ENCODE measurements at places on chromosomes 1 and 21.

DNA sequence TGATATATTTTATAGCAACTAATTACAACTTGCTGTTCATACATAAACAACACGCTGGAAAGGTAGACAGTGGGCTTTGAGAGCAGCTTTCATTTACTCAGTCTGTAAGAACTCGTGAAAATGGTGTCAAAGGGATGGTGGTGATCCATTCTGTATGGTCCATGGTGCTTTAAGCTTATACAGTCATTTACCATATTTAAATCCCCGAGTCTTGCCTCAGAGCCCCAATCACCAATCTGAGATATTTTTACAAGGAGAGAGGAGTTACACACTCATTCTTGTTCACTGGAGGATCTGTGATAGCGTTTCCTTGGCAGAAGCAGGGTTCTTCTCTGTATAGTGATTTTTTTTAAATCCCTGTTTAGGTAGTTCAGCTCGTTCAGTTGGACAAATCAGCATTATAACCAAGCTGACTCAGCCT is 694.6 kb downstream of the USP25 start:
- no peak for DNase-seq

GRCh38 chr1:897226-897625 is 26.5 kb upstream of the SAMD11 start:
- DNase-seq = no peak

GRCh38 chr21:38354746-38355145 is 98.0 kb downstream of the KCNJ15 start:
- DNase-seq = no peak

- no peak for DNase-seq
These were observed 27.7 kb downstream of the STYXL2 start for GRCh38 chr1:167121375-167122120.

DNA sequence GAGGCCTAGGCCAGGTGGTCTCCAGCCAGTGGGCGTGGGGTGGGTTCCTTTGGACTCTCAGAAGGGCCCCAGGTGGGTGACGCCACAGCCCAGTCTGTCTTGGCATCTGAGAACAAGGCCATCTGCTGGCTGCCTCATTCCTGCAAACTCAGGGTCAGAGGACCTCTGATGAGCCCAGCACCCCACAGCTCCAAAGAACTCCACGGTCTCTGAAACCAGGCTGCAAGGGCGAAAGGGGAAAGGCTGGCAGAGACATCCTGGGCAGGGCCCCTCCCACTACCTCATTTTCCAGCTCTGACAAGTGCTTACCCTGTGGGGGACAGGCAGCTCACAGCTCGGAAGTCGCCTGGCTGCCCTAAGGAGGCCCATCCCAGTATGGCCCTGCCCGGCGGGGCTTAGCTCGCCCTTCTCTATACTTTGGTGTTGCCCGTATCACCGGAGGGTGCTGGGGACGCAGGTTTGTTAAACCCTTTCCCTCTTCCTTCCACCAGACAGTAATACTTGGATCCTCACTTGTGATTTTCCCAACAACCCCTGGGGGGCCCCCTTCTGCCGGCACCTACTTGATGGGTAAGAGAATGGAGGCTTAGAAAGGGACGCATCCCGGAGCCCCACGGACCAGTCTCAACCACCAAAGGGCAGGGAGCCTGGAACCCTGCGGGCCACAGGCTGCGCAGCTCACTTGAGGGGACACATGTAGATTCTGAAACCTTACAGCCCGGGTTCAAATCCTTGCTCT is 10.9 kb upstream of the EDN2 start:
- no peak for DNase-seq

All from GM12878 (cell line).